ENCODE measurements at places on chromosomes 16 and 17. TPM values are rescaled to one million over a fixed set of nuclear protein-coding genes. Genes with fewer than 3 reads are reported as not detected.

PSMB10 gene
- 20.3 TPM for polyA plus RNA-seq

CACNG3 gene
- polyA plus RNA-seq, result not detected

ARHGAP44 gene
- 7.4 TPM for polyA plus RNA-seq

PYDC1 gene
- polyA plus RNA-seq, result not detected

ARSG gene
- polyA plus RNA-seq, result 5.0 TPM

ANKRD40CL gene
- polyA plus RNA-seq, result 0.35 TPM

DNA sequence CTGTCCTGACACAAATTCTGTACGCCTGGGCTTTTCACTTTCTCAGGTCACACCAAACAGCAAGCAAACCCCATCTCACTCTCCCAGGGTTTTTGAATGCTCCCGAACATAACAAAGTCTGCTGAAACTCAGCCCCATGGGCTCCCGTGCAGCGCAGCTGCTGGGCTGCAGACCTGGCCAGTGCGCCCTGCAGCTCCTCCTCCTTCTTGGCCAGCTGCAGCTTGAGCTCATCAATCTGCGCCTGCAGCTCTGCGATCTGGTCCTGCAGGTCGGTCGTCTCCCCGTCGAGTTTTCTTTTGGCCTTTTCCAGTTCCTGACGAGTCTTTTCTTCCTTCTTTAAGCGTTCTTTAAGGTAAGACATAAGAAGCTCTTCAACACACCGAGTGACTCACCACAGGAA lies 70.5 kb downstream of the NDEL1 start:
- no peak for DNase-seq

- DNase-seq, result no peak
Observed at GRCh38 chr16:17320009-17320408, 150.8 kb downstream of the XYLT1 start.

GRCh38 chr16:1137604-1138003 lies 15.3 kb upstream of the CACNA1H start:
- DNase-seq, result no peak

DNA sequence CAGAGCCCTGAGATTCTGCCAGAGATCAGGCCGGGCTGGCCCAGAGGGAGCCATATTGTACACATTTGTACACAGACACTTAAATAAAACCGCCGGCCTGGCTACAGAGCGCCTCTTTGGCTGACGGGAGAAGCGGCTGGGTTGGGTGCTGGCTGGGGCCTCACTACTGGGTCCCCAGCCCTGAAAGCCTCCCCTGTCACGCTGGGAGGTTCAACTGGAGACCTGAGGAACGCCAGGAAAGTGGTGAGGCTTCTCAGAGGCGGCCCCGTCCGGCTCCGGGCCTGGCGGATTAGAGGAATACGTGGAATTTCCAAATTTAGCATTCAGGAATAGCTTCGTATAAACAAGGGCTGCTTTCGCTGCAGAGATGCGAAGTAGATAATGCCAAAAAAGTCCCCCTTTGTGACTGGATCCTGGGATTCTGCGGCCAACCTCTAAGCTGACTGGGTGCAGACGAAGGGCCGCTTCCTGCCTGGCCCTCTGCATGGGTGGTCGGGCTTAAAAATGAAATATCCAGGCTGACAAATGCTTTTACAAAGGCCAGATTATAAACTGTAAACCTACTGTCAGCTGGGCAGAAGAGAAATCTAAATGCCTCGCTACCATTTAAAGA lies 252.4 kb downstream of the IRF8 start:
- no peak for DNase-seq

GRCh38 chr17:79485991-79486390 lies 124.9 kb downstream of the RBFOX3 start:
- DNase-seq, result no peak

DNA sequence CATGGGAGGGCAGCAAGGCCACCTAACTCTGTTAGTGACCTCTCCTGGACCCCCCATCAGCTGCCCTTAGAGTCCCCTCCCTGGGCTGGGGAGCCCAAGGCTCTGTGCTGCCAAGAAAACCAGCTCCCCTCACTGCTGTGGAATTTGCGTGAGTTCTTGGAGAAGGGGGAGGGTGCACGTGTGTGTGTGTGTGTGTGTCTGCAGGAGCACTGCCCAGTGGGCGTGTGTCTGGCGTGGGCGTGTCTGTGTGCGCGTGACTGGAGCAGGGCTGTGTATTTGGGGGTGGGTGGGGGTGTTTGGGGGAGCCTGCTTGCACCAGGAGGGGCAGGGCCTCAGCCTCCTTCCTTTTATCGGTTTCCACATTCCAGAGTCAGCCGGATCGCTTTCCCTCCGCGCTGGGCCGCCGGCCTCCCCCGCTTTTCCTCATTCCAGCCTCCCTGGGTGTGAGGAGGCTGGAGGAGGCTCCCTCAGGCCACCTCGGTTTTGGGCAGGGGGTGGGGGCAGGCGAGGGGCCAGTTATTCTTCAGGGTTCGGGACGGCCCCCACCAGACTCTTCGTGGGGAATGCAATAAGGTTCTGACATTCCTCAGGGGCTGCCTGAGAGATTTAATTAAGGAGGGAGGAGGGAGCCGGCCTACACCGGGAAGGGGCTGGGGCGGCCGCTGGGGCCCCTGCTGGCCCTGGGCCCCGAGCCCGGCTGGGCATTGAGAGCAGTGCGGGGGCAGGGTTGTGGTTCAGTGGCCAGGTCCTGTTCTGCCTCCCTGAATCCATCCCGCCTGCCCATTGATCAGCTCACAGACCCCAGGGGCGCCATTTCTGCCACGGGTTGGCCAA lies 2.5 kb downstream of the VASN start:
- no peak for DNase-seq

GRCh38 chr17:66989579-66989978 lies 25.1 kb downstream of the CACNG4 start:
- DNase-seq, result no peak

- DNase-seq, result no peak
Observed at GRCh38 chr17:58007781-58008706, 998 bp upstream of the SRSF1 start.

DNA sequence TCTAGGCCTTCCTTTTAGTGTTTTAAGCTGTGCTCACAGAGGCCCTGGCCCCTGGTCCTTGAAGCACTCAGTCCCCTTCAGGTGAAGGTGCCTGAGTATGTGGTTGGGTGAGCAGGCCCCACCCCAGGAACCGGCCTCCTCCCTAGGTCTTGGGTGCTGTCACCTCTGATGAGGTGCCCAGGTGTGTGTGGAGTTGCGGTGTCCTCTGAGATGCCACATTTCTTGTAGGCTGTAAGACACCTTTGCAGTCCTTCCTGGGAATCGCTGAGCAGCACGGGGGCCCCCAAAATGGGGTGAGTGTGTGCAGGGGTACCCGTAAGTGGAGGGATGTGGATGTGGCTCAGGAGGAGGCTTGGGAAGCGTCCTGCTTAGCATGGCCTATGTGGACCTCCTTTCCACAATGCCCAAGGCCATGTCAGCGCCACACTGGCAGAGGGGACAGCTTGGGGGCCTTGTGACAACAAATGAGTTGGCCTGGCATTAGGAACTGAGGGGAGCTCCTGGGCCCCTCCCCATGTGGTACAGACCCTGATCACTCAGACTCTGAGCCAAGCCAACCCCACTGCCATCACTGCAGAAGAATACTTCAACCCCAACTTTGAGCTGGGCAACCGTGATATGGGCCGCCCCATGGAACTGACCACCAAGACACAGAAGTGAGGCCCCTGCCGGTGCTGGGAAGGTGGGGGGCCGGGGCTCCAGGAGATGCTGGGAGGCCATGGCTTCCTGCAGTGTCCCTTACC lies 11.2 kb downstream of the CORO6 start:
- no peak for DNase-seq

GRCh38 chr16:23699100-23699499 lies 13.9 kb downstream of the ERN2 start:
- no peak for DNase-seq

- DNase-seq, result no peak
Observed at GRCh38 chr17:28449859-28450258, 23.6 kb upstream of the SLC13A2 start.

GRCh38 chr17:45639297-45639849 lies 144.7 kb upstream of the CRHR1 start:
- DNase-seq, result no peak

DNA sequence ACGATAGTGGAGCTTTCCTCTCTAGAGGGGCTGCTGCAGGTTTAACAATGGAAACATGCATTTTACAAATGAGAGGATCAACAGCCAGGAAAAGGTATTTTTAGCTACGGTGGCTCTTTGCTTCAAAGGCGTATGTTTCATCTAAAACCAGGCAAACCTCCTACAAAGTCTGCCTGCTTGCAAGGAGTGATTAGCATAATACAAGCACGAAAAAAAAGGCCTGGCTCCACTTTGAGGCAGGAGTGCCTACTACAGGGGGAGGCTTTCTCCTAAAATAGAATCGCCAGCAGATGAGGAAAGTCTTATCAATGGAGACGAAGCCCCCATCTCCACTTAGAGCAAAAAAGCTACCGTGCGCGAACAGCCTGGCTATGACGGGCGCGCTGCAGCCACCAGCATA lies 27.1 kb upstream of the MTSS2 start:
- no peak for DNase-seq

DNA sequence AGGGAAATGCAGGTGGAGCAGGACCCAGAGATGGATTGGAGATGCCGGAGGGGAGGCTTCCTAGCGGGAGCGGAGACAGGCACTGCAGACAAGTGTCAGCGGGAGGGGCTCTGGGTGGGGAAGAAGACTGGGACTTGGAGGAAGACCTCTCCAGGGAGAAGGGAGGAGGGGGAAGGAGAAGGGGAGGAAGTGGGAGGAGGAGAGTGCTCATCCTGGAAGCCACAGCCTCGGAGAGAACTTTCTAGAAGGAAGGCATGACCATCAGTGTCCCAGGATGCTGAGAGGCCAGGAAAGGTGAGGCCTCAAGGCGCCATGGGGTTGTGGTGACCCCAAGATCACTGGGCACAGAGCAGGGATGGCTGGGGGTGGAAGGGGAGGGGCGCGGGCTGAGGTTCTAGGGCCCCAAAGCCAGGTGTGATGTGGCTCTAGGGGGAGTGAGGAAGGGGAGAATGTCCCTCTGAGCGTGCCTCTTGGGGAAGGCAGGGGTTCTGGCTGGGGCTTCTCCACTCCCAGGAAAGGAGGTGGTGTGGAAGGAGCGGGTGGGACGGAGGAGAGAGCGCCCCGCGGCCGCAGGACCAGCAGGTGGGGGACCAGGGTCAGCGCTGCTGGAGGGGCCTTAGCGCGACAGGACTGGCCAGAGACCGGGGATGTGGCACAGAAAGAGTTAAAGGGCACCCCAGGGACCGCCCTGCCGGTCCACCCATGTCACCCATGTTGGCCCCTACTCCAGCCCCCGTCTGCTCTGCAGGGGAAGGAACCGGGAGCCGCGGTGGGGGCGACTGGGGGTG lies 900 bp upstream of the GCGR start:
- DNase-seq, result no peak

DNA sequence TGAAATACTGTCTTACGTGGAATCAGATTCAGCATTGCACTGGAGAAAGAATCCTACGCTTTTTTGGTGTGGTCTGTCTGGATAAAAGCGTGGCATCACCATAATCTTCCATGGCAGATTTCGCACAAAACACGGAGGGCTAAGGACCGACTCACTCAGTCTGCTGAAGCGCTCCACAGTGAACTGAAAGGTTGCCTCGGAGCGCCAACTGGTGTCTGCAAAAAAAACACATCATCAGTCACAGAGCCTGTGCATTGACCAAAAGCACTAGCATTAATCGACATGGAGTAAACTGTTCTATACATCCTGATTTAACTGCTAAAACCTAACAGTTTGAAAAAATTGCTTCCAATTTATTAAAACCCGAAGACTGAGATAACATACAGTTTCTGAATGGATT lies 40.5 kb downstream of the USP7 start:
- DNase-seq, result no peak

- DNase-seq, result no peak
Observed at GRCh38 chr17:50805486-50805885, 29.9 kb upstream of the WFIKKN2 start.

DNA sequence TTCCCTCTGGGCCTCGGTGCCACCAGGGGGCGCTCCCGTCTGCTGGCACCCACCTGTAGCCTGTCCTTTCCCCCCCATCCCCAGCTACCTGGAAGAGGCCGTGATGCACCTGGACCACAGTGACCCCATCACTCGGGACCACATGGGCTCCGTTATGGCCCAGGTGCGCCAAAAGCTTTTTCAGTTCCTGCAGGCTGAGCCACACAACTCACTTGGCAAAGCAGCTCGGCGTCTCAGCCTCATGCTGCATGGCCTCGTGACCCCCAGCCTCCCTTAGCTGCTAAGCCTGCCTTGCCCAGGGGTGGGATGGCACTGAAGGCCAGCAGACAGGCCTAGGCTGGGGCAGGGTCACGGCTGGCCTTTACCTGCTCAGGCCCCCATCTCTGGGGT lies 818 bp upstream of the NRN1L start:
- no peak for DNase-seq

DNA sequence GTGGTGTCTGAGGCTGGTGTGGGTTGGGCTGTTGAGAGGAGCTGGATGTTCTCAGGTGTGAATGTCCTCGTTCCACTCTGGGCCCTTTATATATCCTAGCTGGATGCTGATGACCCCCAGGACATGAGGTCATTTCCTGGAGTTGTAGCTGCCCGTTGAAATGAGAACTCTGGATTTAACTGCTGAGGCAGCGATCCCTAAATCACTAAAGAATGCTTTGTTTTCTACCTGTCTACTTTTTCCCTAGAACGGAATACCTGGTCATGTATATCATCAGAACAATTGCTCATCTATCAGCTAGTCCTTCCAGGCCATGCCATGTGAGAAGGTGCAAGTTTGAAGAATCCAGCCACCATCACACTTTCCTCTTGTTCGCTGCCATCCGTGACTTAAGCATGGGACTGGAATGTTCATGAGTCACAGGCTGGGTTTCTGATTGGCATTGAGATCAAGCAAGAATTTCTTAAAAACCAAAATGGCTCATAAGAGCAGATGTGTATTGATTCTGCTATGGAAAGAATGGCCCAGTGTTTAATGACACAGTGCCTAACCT lies at the start of gene KRTAP2-3:
KRTAP2-3 (minus strand) TSS at position 63 of the 553 bp plus-strand sequence. CDS start 64 bp downstream, outside the sequence.
- no peak for DNase-seq

- no peak for DNase-seq
Observed at GRCh38 chr17:59829217-59830006, 63.3 kb downstream of the TUBD1 start.

- DNase-seq, result no peak
Observed at GRCh38 chr16:50275428-50276325, 9.3 kb downstream of the ADCY7 start.

DNA sequence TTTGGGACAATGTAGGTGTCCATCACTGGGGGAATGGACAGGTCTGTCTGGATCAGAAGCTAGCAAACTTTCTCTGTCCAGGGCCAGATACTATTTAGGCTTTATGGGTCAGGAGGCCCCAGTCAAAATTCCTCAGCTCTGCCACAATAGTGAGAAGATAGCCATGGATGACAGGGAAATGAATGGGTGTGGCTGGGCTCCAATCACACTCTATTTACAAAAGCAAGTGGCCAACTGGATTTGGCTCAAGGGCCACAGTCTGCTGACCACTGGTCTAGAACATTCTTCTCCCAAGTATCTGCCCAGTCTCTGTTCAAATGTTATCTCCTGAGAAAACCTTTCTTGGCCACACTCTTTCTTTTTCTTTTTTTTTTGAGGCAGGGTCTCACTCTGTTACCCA lies 339.9 kb downstream of the SOX9 start:
- no peak for DNase-seq

- no peak for DNase-seq
Observed at GRCh38 chr16:47858333-47858982, 297.3 kb downstream of the ABCC12 start.

- no peak for DNase-seq
Observed at GRCh38 chr16:78240459-78241222, 141.2 kb downstream of the WWOX start.

Measured in left renal pelvis (tissue), 4 donors.